ENCODE measurements at places on chromosomes 12 and 14.

- no peak for DNase-seq
Observed at GRCh38 chr12:2335513-2335912, 282.7 kb downstream of the CACNA1C start.

GRCh38 chr14:104580961-104581360, 1.4 kb downstream of the C14orf180 start:
- no peak for DNase-seq

GRCh38 chr14:101247842-101248725, 313.2 kb upstream of the DIO3 start:
- DNase-seq = no peak

DNA sequence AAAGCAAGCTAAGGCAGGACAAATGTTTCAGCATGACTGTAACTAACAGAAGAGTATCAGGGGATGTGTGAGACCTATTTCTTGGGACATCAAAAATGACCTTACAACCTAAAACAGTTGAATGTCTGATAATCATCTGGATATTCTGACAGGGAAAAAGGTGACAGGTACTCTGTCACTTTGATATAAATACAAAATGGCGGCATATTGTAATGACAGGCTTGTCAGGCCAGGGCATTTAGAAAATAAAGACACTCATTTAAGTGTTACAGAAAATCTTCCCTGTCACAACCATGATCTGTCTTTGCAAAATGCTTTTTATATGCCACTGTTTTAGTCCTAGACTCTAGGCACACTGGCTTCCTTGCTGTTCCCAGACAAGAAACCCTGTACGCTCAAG, 1033.3 kb upstream of the FLRT2 start:
- DNase-seq = no peak

- peak; percentile 0 for DNase-seq
Observed at GRCh38 chr14:41285186-41285748, 321.4 kb upstream of the LRFN5 start.

DNA sequence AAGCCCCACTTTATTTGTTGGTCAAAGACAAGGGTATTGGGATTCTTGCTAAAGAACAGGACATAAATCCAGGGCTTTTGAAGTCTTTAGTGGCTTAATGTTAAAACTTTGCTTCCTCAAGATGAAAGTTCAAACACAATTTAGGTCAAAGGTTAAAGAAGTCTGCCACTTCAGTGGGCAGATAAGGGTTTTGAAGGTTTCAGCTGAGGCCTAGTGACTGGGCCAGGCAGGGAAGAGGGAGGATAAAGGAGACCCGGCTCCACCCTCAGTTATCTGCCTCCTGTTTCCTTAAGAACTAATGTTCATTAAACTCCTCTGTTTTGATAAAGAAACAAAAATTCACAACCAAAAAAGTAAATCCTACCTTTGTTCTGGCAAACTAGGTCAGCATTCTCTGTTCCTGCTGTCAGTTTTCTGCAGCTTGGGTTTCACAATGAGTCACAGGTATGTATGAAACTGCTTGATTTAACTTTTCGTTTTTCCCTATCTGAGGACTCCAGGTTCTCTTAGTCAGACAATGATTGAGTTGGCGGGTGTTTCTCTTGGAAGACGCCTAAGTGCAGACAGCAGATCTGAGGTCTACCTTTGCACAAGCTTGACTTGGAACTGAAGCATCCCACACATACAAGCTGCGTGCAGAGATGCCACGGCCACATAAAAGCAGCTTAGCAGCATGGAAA, 208.3 kb downstream of the EXOC5 start:
- DNase-seq = no peak

DNA sequence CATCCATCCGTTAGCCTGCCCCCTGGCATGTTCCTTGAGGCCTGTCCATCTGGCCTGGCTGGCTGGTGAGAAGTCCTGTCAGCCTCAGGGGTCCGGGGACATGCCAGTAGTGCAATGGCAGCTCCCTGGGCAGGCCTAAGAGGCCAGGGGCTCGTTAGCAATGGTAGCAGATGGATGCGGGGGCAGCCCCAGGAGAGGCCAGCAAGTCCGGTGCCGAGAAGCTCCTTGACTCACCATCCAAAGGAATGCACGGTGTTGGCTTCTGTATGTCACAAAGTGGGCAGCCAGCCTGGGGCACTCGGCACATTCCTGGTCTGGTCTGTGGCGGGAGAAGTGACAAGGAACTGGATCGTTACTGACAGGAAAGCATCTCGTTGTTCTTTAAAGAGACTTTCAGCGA, 319.9 kb downstream of the CACNA1C start:
- DNase-seq = no peak

Measured in HuH-7 (cell line).